ENCODE measurements at places on chromosomes 1 and 21.

DNA sequence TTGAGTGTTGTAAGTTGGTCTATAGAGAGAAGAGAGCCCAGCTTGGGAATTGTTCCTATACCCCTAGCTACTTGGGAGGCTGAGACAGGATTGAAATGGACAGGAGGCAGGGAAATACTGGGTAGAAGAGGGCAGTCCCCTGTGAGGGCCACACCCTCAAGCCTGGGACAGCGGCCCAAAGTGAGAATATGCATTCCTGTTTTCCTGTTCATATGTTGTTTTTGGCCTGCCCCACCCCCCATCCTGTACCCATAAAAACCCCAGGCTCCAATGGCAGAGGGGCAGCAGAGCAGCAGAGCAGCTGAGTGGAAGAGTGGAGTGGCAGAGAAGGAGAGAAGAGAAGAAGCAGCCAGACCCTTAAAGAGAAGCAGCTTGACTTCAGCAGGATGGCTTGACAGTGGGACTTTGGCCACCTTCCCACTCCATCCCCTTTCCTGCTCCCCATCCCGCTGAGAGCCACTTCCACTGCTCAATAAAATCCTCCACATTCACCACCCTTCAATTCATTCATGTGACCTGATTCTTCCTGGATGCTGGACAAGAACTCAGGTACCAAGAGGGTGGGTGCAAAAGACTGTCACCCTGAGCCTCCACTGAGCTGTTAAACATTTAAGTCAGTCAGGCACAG is 70.6 kb upstream of the PUM1 start:
- no peak for DNase-seq

GRCh38 chr1:154419620-154420571 is 14.8 kb downstream of the IL6R start:
- peak; percentile 54 for DNase-seq

DNA sequence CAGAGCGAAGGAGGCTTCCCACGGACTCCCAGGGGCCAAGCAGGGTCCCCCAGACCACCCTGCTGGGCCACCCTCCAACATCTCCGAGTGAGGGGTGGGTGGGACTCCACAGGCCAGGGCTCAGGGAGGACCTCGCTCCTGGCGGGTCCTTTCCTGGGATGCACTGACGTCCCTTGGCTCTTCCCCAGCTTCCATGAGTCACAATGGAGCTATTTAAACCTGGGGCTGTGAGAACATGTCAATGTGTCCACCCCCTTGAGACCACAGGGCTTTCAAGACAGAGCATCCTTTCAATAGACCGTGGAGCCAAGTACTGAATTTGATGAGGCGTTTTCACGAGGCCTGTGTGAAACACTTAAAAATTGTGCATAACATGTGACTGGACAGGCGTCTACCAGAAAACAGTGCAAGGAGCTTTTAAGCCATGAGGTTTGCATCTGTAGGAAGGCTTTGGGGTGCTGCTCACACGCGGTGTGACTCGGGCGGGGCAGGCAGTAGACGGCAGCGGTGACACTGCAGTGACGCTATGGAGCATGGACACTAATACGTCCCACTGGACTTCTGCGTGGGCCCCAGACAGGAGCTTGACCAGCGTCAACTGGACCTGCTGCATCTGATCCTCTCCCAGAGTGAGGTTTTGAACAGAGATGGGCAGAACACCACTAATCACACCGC is 24.1 kb upstream of the NPHP4 start:
- no peak for DNase-seq

GRCh38 chr1:41913014-41913413 is 5.7 kb downstream of the HIVEP3 start:
- no peak for DNase-seq

DNA sequence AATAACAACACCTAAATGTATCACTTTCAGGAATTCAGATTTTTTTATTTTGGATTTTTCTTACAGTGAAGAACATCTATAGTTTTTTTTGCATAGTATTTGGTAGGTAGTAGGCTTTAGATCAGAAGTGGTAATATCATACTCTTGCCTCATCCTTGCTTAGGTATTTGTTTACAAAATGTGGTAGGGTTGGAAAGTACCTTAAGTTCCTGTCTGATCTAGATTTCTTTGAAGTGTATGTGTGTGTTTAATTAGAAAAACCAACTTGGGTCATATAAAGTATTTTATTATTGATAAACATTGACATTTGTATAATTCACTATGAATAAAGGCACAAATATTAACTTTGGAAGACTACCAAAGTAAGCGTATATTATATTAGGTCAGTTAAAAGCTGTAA is 85.3 kb upstream of the GPR88 start:
- no peak for DNase-seq

DNA sequence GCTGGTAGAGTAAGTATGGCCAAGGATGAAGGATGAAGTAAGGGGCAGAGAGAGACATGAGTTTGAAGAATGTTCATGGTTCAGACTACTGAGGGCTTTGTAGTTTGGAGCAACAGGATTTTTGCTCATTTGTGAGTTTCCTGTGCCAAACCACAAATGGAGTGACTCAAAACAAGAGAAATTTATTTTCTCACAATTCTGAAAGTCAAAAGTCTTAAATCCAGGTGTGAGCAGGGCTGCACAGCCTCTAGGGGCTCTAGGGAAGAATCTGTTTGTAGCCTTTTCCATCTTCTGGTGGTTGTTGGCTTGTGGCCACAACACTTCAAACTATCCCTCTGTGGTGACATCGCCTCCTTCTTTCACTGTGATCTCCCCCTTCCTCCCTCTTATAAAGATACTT is 58.9 kb downstream of the RHOU start:
- DNase-seq, result no peak

DNA sequence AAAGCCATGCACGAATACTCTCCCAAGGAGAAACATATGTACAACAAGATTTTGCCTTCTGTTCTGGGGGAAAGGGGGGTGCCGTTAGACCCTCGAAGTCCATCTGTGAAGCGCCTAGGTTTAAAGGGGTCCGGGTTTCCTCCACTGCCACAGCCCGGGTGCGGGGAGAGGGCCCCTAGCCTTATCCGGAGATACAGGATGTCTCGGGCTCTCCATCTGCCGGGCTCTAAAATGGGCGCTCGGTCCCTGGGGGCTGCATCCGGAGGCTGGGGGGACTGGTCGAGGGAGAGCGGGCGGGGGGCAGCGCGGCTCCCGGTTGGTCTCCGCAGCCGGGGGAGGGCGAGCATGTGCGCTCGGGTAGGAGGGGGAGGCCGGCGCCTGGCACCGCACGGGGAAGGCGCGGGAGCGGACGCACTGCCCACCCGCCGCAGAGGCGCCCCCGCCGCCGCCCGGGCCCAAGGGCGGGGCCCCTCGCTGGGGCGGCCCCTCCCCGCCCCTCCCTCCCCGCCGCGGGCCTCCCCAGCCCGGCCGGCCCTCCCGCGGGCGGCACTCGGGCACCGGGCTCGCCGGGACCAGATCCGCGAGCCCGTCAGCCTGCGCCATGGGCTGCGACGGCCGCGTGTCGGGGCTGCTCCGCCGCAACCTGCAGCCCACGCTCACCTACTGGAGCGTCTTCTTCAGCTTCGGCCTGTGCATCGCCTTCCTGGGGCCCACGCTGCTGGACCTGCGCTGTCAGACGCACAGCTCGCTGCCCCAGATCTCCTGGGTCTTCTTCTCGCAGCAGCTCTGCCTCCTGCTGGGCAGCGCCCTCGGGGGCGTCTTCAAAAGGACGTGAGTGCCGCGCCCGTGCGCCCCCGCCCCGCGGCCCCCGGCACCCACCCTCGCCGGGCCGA is 63.1 kb downstream of the ELK4 start:
- DNase-seq, result no peak

- no peak for DNase-seq
Observed at GRCh38 chr1:207073906-207074820, 14.5 kb upstream of the C4BPB start.

- DNase-seq, result peak; percentile 60
Observed at GRCh38 chr1:223142795-223143536, at the start of gene TLR5. Gene TLR5 (minus strand): TSS chr1:223143248. CDS start chr1:223113031, 30,217 bp downstream.

Measured in GM12891 (cell line).